ENCODE measurements at places on chromosomes 12 and 14.

DNA sequence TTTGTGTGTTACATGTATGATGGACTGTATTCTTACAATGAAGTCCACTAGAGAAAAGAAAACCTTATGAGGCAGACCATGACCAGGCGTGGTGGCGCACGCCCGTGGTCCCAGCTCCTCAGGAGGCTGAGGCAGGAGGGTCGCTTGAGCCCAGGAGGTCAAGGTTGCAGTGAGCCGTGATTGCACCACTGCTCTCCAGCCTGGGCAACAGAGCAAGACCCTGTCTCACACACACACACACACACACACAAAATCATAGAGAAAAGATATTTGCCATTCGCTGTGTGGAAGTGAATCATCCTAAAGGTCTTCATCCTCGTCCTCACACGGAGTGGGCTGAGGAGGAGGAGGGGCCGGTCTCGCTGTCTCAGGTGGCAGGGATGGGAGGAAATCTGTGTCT is 32.3 kb downstream of the LRCOL1 start:
- DNase-seq = no peak

- DNase-seq = no peak
Measured at GRCh38 chr14:78367355-78367754, 197.2 kb downstream of the NRXN3 start.

- no peak for DNase-seq
Measured at GRCh38 chr12:51848841-51849735, 570 bp upstream of the FIGNL2 start.

DNA sequence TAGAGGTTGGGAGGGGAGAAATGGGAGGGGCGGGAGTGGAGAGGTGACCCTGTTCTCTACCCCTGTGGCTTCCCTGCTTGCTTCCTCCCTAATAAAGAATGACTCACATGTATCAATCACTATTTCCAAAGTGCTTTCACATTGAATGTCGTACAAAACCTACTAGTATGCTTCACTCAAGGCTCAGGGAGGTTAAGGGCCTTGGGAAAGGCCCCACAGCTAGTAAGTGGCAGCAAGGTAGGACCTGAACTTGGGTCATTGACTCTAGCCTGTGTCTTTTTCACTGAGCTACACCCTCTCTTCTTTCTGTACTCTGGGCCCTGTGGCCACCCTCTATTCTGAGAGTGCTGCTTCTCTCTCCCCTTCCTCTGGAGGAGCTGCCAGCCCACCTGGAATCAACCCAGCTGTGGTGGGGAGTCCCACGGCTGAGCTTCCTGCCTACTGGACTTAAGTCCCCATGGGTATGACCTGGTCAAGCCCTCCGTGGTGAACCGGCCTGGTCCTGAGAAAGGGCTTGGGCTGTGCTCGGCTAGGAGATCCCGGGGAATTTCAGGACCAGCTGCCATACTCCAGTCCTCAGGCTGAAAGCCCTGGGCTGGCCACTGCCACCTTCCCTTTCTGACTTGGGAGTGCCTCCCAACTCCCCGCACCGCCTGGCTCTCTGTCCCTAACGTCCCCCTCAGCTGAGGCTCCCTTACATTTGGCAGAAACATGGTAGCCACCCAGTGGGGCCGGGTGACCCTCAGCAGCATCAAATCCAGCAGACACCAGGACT is 13.0 kb downstream of the SLC48A1 start:
- no peak for DNase-seq
